G401 (cell line): ENCODE measurements at places on chromosomes 3 and 15.

- DNase-seq, result no peak
These were observed 93.4 kb downstream of the TPRA1 start for GRCh38 chr3:127497166-127497565.

GRCh38 chr3:10400749-10401495, 80.0 kb upstream of the SEC13 start:
- no peak for DNase-seq

DNA sequence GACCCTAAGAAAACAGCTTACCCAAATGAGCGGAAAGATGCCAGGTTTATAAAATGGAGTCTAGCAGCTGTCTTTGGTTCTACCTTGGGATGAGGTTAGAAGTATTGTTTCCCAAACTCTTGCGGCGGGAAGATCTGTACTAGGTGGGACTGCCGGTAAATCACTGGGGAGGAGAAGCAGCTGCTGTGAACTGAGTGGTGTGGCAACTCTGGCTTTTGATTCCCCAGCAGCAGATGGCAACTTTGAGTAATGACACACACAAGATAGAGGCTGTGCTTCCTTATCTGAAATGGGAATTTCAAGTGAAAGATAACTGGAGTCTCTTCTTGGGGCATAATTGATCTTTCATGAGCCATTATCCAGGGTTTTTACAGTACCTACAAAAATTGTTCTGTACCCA, 184.9 kb downstream of the ATG7 start:
- DNase-seq, result no peak

DNA sequence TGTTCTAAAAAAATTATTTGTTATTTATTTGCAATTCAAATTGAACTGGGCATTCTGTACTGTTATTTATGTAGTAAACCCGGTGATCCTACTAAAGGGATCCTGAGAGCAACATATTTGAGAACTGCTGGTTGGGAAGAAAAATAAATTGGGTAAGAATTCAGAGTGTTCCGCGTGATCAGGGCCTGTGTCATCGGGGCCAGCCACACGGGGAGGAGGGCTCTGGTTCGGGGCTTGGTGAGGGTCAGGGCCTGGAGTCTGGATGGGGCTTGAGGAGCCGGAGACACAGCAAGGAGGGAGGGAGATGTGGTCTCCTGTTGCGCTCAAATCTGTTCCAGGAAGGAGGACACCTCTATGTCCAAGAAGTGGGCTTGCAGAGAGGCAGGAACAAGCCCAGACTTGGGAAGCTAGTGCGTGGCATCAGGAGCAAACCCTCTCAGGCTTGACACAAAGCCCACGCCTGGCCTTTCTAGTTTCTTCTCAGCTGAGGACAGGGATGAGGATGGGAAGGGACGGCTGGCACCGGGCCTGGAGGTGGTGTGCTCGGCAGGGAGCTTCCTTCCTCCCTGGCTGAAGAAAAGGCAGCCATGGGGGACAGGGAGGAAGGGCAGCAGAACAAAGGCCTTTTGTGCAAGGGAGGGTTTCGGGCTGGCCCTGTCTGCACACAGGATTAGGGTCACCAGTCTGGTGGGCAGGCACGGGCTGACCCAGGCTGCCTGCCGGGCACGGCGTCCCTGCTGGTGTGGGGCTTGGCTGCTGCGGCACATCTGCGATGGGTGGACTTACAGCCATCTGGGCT, 22.9 kb upstream of the FBLN2 start:
- DNase-seq, result no peak

DNA sequence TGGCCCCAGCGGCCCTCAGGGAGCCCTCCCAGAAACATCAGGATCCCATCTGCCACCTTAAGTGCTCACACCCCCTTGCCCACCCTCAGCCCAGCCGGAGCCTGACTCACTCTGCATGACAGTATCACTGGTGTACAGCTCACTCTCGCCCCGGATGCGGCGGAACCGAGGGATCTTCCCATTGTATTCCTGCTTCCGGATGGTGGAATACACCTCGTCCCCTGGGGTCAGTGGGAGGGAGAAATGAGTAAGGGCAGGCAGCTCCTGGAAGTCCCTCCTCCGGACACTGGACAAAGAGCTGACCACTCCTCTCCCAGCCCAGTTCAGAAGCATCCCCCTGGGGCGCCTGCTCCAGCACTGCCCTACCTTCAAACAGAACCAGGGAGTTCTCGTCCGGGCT, 16.5 kb downstream of the SEMA7A start:
- DNase-seq, result no peak

DNA sequence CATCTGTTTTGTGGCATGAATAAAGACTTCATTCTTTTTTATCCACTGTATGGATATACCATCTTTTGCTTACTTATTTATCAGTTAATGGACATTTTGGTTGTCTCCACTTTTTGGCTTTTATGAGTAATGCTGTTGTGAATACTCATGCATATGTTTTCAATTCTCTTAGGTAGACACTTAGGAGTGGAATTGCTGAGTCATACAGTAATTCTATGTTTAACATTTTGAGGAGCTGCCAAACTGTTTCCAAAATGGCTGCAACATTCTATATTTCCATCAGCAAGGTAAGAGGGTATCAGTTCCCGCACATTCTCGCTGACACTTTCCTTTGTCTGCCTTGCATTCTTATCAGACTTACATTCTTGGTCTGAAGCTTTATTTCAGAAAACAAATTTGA, 191.1 kb downstream of the WNT5A start:
- DNase-seq, result no peak

- no peak for DNase-seq
These were observed 59.0 kb upstream of the CMSS1 start for GRCh38 chr3:99758502-99759177.

GRCh38 chr3:38458796-38459498, 5.3 kb downstream of the ACVR2B start:
- DNase-seq, result peak; percentile 55

DNA sequence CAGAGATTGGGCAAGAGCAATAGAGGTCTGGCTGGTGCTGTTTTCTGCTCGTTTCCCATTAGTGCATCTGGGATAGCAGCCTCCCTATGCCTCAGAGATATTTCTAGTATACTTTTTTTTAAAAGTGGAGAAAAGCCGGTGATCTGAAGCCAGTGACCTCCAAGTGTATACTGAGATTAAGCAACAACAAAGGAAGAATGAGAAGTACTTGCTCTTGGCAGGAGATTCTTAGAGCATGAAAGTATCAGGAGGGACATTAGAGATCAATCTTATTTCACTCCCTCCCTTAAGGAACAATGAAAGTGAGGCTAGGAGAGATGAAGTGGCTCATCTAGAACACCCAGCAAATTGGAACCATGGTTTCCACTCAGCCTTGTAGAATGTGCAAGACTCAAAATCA, 423.3 kb downstream of the SOX2 start:
- DNase-seq, result no peak

DNA sequence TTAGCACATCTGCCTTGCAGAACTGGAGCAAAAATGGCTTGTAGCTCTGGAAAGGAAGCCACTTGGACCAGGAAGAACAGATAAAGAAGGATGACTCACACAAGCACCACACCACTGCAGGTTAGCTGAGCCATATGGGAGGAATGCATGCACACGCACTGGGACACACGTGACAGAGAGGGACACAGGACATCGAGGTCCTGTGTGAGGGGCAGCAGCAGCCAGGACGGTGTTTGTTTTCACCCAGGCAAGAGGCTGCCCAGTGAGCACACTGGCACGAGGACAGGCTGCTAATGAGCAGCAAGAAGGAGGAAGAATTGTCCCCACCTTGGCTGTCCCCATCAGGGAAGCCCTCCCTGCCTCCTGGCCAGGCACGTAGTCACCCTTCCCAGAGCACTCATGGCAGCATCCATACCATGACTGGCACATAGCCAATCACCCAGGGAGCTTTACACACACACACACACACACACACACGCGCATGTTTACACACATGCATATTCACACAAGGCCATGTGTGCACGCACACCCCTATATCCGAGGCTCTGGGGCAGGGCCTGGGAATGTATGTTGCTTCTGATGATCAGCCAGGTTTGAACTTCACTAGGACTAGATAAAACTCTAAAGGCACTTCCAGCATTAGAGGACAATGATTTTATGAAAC, 24.0 kb upstream of the SPTBN5 start:
- DNase-seq, result no peak

DNA sequence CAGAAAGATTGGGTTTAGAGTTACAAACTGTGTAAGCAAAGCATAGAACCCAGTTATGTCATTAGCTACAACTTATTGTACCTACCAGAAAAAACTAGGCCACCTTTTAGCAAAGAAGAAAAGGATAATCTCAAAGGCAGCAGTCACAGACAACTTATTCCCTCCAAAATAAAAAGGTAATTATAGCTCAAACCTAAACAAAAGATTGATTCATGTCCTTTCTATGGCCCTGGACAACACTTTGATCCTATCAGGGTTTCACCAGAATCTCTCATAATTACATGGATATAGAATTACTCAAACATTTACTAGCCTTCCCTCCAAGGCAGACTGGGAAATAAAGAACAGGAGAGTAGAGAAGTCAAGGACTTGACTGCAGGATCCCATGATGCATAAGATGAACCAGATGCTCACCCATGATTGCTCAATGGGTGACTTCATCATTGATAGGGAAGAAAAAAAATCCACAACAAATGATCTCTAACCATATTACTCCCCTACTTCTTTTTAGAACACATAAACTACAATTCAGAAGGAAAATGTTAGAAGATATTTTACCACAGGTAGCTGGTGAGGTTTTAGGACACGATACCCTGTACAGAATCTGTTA, 17.4 kb downstream of the DET1 start:
- no peak for DNase-seq

DNA sequence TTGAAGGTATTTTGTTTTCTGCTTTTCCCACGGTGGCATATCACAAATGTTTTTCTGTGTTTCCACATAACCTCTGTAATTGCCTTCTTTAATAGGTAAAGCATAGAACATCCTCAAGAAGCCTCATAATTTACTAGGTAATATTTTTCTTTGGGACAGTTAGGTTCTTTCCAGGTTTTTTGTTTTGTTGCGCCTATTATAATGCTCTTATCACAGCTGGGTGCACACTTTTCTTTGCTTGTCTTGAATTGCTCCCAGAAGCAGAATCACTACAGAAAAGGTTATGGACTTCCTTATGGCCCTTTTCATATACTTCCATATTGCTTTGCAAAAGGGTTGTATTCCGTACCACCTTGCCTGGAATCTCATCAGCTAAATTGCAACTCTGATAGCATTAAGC, 213.5 kb downstream of the RYR3 start:
- no peak for DNase-seq

- DNase-seq, result no peak
These were observed 57.4 kb downstream of the FMN1 start for GRCh38 chr15:33137101-33137500.

DNA sequence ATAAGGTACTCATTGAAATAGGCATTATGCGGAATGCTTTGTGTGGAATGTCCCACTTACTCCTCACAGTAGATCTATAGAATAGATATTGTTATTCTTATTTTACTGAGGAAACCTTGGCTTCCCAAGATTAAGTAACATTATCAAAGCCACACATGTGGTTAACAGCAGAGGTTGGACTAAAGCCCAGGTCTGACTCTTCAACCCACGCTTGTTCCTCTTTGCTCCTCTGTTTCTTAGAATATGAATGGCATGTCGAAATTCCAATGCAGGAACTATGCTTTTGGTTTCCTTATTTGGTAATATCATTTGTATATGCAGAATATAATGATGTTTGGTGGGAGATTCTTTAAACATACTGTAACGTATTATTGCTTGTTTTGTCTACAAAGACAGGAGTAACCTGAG, 818.8 kb upstream of the LMCD1 start:
- DNase-seq, result no peak

DNA sequence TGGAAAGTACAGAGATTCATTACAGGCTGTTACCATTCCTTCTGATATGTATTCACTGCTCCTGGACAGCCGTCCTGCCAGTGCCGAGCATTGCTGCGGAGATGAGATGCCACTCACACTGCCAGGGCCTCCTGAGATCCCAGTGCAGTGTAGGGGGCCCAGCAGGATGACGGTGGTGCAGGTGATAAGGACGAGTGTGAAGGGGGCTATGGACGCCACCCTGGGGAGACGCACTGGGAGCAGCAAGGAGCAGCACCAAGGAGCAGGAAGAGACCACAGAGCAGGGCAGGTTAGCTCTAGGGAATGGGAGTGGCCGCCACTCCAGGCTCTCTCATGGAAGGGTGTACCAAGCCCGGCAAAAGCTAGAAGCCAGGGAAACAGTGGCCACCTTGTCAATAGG, 4.0 kb upstream of the KLF15 start:
- DNase-seq, result no peak

- DNase-seq, result no peak
These were observed 49.5 kb downstream of the FBN1 start for GRCh38 chr15:48595981-48596380.

GRCh38 chr3:17913359-17913758, 170.9 kb upstream of the TBC1D5 start:
- DNase-seq, result no peak

GRCh38 chr3:33218446-33219174, at the start of gene SUSD5:
Gene SUSD5, minus strand, starts transcription at chr3:33218810. Its CDS starts 13 bp downstream, at chr3:33218797.
- no peak for DNase-seq

- DNase-seq, result no peak
These were observed 6.1 kb upstream of the LDHAL6B start for GRCh38 chr15:59200560-59200959.

DNA sequence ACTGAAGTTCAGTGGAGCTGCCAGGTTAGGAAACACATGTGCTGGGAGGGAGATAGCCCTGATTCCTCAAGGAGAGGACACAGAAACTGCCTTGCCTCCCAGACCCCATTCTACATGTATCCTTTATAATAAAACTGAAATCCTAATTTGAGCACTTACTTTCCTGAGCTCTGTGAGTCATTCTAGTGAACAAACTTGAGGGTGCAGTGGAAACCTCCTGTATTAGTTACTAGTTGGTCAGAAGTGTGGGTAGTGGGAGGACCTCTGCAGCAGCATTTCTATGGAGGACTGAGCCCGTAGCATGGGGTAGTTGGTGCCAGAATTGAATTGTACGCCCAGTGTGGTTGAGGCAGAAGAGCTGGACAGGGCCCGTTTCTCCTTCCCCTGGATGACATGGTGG, 23.9 kb downstream of the ATP1B3 start:
- DNase-seq, result no peak

- DNase-seq, result peak; percentile 30
These were observed 151.4 kb upstream of the BCL6 start for GRCh38 chr3:187896646-187897045.

- no peak for DNase-seq
These were observed 51.5 kb downstream of the ITGA11 start for GRCh38 chr15:68380456-68380855.

GRCh38 chr3:131717493-131717892, 214.7 kb upstream of the MRPL3 start:
- DNase-seq, result no peak
